NCI-H2171 treated with DMSO at 0.1 percent for 48 hours (cell line): ENCODE measurements at places on chromosomes 5 and 9.

DNA sequence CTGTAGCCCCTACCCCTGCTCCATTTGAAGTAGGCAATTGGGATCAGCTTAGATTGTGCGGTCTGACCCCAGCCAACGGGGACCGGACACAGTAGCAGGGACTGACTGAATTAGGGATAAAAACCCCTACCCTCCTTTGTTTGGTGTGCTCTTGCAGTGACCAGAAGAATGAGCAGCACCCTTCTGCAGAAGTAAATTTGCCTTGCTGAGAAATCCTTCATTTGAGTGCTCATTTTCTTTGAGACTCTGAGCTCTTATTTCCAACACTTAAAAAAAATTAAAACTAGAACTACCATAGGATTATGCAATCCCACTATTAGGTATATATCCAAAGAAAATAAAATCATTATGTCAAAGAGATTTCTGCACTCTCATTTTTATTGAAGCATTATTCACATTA is 560.0 kb downstream of the CDH12 start:
- DNase-seq: no peak

DNA sequence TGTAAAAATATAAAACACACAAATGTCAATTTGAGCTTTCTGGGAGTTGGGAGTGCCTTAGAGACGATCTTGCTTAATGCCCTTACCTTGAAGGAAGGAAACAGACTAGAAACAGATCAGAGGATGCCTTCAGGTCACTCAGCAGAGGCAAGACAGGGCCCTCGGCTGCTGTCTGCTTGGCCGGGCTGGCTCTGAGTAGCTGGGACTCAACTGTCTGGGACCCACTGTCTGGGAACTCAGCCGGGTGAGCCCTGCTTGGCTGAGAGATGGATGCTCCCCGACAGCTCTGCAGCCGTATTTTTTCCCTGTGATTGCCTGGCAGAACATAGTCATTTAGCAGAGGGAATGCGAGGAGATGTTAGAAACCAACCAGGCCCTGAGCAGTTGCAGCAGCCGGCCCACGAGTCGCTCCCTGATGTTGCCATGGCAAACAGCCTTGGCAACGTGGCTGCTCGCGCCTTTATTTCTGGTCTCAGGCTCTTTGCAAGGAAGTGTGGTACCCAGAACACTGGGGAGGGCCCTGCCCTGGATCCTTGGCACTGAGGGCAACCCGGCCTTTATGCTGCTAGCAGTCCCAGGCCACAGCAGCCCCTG is 10.9 kb downstream of the PPARGC1B start:
- no peak for DNase-seq

GRCh38 chr9:130901498-130902203 is 5.0 kb upstream of the QRFP start:
- no peak for DNase-seq

GRCh38 chr5:1100664-1101574 is 10.9 kb downstream of the SLC12A7 start:
- DNase-seq: no peak

DNA sequence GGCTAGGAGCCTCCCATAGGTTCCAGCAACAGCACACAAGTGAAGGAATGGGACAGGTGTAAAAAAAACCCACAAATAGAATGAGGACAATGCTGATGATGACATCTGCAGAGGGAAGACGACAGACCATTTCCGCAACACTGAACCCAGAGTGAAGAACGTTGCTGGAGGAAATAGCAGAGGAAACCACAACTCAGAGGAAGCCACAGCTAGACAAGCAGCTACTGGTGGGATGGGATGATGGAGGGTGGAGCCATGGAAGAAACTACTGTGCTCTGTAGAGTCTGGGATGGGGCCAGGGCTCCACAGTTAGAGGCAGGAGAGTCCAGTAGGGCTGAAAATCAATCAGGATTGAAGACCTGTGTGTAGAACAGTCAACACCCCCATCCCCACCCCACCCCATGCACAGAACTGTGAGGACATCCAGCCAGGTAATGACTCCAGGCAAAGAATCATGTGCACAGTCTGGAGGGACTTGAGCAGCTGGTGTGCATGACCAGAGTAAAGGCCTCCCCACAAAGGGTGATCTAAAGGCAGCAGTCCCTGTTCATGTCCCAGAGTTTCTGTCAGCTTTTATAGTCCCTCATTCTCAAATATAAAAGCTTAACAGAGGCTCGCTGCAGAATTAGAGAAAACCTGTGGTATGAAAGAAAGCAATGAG is 65.2 kb upstream of the SPIN1 start:
- no peak for DNase-seq

DNA sequence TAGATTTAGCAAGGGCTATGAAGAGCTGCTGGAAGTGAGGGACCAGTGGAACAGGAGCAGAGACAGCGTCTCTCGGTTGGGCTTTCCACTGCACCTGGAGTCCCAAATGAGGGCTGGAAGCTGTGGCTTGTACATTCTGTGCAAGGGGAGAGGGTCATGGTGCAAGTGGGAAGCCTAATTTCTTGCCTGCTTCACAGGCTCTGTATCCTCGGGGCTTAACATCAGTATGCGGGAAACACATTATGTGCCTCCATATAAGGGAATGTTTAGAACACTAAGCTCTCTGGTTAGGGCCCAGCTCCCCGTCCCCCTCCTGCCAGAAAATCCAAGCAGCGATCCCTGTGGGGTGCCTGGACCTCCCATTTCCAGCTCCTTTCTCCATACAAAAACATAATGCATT is 89.0 kb upstream of the NIPAL4 start:
- no peak for DNase-seq

GRCh38 chr9:134963546-134963945 is 45.8 kb upstream of the FCN1 start:
- no peak for DNase-seq

DNA sequence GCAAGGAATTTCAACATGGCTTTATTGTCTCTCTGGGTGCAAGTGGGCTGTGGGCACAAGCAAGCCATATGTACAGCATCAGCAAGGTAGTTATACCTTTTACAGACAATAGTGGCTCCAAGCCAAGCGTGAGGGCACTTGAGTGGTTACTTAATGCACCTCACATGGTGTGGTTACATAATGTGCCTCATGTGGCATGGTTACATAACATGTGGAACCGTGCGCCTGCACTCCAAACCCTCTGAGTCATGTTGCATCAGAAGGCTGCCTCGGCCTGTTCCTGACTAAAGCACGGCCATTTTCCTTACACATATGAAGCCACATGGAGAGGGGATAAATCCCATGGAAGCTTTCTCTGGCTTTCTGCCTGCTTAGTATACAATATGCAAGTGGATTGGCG is 150.9 kb downstream of the OSTF1 start:
- peak; percentile 36 for DNase-seq

GRCh38 chr5:10459080-10460055 is 17.7 kb downstream of the ROPN1L start:
- no peak for DNase-seq

DNA sequence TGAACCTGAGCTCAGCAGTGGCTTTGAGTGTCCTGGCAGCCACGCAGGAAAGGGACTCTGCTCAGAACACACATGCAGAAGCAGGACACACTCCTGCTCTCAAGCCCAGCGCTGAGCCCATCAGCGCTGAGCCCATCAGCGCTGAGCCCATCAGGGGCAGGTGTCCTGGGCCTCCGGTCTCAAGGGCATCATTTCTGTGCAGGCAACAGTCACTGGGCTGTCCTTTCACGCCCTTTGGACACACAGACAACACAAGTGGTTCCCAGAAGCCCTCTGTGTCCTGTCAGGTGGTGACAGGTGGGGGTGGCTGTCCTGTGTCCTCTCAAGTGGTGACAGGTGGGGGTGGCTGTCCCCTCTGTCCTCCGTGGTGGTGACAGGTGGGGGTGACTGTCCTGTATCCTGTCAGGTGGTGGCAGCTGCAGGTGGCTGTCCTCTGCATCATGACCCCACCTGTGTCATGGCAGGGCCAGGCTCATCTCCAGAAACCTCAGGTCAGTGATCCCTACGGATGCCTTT is 39.0 kb upstream of the CLPTM1L start:
- DNase-seq: no peak

DNA sequence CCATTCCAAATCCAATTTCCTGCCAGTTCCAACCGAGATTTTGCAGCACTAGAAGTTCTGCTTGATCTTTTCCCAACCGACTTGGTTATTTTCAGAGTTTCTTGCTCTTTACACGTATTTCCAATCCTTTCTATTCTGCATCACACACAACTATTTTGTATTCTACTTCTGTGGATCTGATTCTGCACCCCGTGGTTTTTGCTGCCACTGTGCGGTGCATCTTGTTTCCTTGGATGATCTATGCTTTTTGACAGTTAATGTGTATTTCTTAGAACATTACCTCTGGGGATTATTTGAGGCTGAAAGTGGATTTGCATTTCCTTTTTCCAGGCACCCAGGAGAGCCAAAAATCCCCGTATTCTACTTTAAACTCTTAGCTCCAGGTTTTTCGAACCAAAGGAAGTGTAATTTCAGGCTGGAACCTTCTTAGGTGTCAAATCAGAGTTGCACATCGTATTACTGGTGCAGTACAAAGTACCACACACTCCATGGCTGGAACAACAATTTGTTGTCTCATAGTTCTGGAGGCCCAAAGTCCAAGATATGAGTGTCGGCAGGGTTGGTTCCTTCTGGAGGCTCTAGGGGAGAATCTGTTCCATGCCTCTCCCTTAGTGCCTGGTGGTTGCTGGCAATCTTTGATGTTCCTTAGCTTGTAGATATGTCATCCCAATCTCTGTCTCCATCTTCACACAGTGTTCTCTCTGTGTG is 14.7 kb upstream of the SARDH start:
- DNase-seq: no peak

GRCh38 chr9:90010793-90011192 is 406.0 kb downstream of the GADD45G start:
- DNase-seq: no peak

GRCh38 chr5:29994519-29994918 is 1199.0 kb upstream of the CDH6 start:
- DNase-seq: no peak

GRCh38 chr9:95078939-95079338 is 238.6 kb downstream of the FANCC start:
- no peak for DNase-seq

DNA sequence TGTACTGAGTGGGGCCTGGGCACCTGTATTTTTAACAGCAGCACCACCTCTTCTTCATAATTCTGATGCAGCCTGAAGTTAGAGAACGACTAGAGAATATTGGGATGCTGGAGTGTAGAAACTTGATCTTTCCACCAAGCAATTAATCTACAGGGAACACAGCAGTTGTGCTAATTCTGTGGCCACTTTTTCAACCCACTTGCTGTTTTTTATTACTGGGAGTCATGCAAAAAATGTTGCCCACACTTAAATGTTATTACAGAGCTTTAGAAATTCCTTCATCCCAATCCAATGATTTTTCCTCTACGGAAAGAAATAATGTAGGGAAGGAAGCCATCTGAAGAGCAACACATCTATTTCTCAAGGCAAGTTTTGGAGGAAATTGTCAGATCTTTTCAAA is 190.9 kb upstream of the TUT7 start:
- no peak for DNase-seq

DNA sequence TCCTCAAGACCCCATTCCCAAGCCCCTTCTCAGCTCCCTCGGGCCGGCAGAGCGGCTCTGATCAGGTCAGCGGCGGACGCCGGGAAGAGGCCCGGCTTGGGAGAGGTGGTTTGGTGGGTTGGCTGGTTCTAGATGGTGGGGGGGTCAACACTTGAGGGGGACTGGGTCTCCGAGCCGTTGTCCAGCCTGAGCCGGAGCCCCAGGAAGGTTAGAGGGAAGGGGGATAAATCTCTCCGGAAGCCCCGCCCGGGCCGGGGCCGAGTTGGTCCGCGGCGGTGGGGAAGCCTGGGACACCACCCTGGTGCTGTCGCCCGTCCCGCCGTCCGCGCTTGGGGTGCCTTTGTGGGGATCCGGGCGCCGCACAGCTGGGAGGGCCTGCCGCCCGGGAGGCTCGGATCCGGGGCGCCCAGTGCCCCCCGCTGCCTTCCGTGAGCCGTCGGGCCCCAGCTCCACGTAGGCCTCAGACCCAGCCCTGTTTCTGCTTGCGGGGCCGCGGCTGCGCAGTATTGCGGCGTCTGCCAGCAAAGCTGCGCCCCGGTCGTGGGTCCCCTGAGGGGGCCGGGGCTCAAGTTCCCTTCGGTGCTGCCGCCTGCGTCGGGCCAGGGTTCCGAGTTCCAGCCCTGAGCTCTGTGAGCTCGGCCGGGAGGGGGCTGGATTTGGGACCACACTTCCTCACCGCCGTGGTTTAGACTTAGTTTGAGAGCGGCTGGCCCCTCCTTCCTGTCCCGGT is 542 bp upstream of the TRIM52 start:
- no peak for DNase-seq

- no peak for DNase-seq
Observed at GRCh38 chr5:178207183-178207916, 3.0 kb downstream of the HNRNPAB start.

GRCh38 chr9:89685698-89686097 is 80.9 kb downstream of the GADD45G start:
- DNase-seq: no peak

DNA sequence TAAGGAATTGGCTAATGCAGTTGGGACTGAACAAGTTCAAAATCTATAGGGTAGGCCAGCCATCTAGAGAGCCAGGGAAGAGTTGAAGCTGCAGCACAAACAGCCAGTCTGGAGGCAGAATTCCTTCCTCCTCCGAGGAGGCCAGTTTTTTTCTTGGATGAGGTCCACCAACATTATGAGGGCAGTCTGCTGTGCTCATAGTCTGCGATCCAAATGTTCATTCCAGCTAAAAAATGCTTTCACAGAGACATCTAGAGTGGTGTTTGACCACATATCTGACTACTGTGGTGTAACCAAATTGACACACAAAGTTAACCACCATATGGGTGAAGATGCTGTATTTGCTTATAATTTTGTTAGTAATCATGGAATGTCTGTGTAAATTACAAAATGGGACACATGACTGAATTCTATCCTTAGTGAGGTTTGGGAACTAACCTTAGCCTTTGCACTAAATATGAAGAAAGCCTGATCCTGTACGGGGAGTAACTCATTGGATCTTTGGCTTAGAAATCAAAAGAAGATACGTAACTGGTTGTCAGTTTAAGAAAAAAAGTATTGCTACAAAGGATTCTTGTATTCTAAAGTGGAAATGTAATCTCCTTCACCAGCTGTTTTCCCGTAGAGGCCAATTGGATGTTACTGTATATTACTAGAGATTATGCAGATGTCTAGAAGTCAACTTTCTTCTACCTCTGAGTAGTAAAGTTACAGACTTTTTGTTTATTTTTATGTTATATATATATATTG is 70.6 kb downstream of the SPIN1 start:
- DNase-seq: peak; percentile 23

DNA sequence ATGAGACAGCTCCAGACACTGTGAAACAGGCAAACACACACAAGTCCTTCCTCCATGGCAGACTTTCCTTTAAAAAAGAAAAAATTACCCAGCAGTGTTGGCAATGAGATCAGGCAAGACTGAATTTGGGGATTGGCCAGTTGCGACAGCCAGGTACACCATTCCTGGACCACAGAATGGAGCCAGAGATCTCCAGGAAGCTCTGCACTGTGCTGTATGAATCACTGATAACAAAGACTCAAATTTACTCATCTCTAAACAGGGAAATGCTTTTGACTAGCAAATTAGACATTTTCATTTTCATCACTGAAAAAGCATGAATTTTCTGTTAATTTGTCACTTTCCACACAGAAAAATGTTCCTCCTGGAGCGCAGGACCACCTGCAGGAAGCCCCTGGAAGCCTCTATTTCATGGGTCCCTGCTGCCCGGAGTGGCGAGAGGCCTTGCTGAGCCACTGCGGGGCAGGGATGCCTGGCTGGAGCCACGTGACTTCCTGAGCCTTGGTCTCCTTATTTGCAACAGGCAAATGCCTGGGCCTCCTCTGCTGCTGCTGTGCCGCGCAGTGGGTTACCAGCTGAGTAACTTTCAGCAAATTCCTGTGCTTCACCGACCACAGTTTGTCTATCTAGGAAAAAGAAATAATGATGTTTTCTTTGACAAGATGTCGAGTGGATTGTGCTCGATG is 185.9 kb upstream of the ZNF618 start:
- no peak for DNase-seq

GRCh38 chr5:16827755-16828154 is 108.3 kb downstream of the MYO10 start:
- DNase-seq: no peak
